ENCODE measurements at places on chromosomes 3 and 15. TPM values are rescaled to one million over a fixed set of nuclear protein-coding genes. Genes with fewer than 3 reads are reported as not detected.

The CFAP100 gene
- total RNA-seq, result not detected

The CHRNA7 gene
- 0.54 TPM for total RNA-seq

The ERICH6 gene
- not detected for total RNA-seq

The ARPIN gene
- total RNA-seq, result 17.9 TPM

The ILDR1 gene
- not detected for total RNA-seq

The C3orf62 gene
- total RNA-seq, result 2.5 TPM

The PPARG gene
- 11.5 TPM for total RNA-seq

The PCSK6 gene
- total RNA-seq, result 8.9 TPM

The ST3GAL6 gene
- total RNA-seq, result 3.9 TPM

The KIF15 gene
- 1.1 TPM for total RNA-seq

The ANKRD34C gene
- not detected for total RNA-seq

The CPEB1 gene
- total RNA-seq, result 13.2 TPM

The SLC6A11 gene
- not detected for total RNA-seq

The SCAMP5 gene
- total RNA-seq, result 4.6 TPM

The PEX5L gene
- total RNA-seq, result not detected

The CCDC54 gene
- total RNA-seq, result not detected

The TF gene
- total RNA-seq, result 2.6 TPM

Measured in sigmoid colon (tissue), 7 donors.